Activated naive CD4-positive, alpha-beta T cell treated with anti-CD3 and anti-CD28 coated beads for 36 hours (primary cell): ENCODE measurements at places on chromosomes 16 and 17.

- H3K4me3 ChIP-seq = no peak overlapping the region
- no peak for DNase-seq
- H3K27ac ChIP-seq = peak overlapping the region; percentile 27
- H3K36me3 ChIP-seq = peaks cover 7% of the 10 kb centered on the region
Observed at GRCh38 chr17:48127371-48128051, 19.9 kb downstream of the SNX11 start.

DNA sequence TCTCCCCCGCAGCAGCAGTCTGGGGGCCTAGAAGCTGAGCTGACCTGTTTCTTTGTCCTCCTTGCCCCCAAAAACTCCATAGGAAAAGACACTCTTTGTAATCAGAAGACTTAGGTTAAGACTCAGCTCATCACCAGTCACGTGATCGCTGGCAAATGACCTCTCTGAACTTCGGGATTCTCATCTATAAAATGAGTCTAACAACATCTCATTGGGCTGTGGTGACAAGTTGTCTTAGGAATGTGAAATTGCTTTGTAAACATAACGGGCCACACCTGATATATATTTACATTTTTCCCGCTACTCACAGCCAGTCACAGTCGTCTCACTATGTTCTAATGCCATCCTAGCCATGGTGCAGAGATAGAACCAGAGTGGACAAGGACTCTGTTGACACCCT lies 86.0 kb upstream of the LHX1 start:
- H3K36me3 ChIP-seq = no peaks in the 10 kb centered on the region
- no peak for DNase-seq
- H3K27ac ChIP-seq = no peak overlapping the region

- H3K27me3 ChIP-seq = peaks cover 28% of the 10 kb centered on the region
- H3K4me3 ChIP-seq = no peak overlapping the region
- no peak for DNase-seq
- H3K36me3 ChIP-seq = peaks cover 3% of the 10 kb centered on the region
- H3K4me1 ChIP-seq = no peaks in the 10 kb centered on the region
- H3K27ac ChIP-seq = no peak overlapping the region
Observed at GRCh38 chr17:19313746-19314651, 48.5 kb downstream of the B9D1 start.

- DNase-seq = peak; percentile 80
- peaks cover 50% of the 10 kb centered on the region for H3K4me1 ChIP-seq
- H3K27me3 ChIP-seq = no peaks in the 10 kb centered on the region
- H3K27ac ChIP-seq = peak overlapping the region; percentile 77
- no peak overlapping the region for H3K4me3 ChIP-seq
Observed at GRCh38 chr16:70746708-70747424, 54.1 kb downstream of the VAC14 start.

- DNase-seq = no peak
- peaks cover 50% of the 10 kb centered on the region for H3K4me1 ChIP-seq
- no peaks in the 10 kb centered on the region for H3K36me3 ChIP-seq
- peak overlapping the region; percentile 95 for H3K4me3 ChIP-seq
- no peaks in the 10 kb centered on the region for H3K27me3 ChIP-seq
- H3K27ac ChIP-seq = no peak overlapping the region
Observed at GRCh38 chr17:77320485-77321256, 179.9 kb downstream of the SEC14L1 start.

DNA sequence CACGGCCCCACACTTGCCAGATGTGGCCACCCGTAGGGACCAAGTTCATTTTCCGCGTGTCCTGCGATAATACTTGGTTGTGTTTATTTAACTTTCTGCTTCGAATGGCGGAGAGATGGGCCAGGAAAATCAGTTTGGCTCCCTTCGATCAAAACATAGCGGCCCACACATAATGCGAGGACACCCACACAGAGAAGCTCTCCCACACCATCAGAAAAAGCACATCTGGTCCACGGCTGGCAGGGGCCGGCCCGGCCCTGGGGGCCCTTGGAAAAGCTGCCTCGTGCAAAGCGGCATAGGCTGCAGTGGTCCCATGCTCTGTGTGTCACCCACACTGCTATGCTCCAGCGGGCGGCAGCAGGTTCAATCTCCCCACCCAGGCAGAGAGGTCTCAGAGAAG lies 46.9 kb downstream of the ZNF423 start:
- no peak overlapping the region for H3K27ac ChIP-seq
- no peak overlapping the region for H3K4me3 ChIP-seq
- H3K4me1 ChIP-seq = no peaks in the 10 kb centered on the region
- H3K36me3 ChIP-seq = no peaks in the 10 kb centered on the region
- no peaks in the 10 kb centered on the region for H3K27me3 ChIP-seq

DNA sequence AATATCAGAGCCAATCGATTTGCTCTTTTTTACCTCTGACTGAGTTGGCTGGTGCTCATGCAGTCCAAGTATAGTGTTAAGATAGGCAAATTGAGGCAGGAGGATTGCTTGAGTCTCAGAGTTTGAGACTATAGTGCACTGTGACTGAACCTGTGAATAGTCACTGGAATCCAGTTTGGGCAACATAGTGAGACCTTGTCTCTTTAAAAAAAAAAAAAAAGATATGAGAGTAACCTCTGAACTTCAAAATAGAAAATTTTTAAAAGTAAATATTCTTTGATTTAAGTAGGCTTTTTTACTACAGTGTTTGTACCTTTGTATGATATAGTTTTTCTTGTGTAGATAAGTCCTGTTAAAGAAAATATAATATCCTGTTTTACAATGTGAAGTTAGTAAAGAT lies 3.4 kb downstream of the CCP110 start:
- H3K4me1 ChIP-seq = peaks cover 15% of the 10 kb centered on the region
- no peak overlapping the region for H3K27ac ChIP-seq
- peaks cover 16% of the 10 kb centered on the region for H3K36me3 ChIP-seq
- DNase-seq = no peak
- H3K4me3 ChIP-seq = no peak overlapping the region

DNA sequence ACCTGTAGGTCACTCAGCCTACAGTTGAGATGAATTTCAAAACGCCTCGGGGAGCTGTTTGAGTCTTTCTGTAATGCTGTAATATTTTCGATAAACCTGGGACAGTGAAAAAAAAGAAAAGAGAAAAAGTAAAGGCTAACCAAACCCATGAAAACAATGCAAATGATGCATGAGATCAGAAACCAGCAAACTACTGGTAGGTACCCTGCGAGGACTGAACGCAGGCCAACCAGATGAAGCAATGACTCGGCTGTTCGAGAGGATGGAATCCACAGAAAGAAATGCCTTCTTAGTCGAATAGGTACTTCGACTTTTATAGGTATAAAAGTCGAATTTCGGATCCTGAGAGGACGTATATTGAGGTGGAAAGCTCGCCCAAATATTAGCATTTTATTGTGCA lies 509 bp upstream of the ATAD5 start:
- peak; percentile 55 for DNase-seq
- H3K4me1 ChIP-seq = peaks cover 23% of the 10 kb centered on the region
- peaks cover 19% of the 10 kb centered on the region for H3K36me3 ChIP-seq
- H3K27me3 ChIP-seq = no peaks in the 10 kb centered on the region
- H3K4me3 ChIP-seq = peak overlapping the region; percentile 97

GRCh38 chr16:19123535-19124178 lies 9.9 kb downstream of the ITPRIPL2 start:
- H3K27ac ChIP-seq = no peak overlapping the region
- no peak overlapping the region for H3K4me3 ChIP-seq
- H3K36me3 ChIP-seq = no peaks in the 10 kb centered on the region
- H3K27me3 ChIP-seq = peaks cover 5% of the 10 kb centered on the region

DNA sequence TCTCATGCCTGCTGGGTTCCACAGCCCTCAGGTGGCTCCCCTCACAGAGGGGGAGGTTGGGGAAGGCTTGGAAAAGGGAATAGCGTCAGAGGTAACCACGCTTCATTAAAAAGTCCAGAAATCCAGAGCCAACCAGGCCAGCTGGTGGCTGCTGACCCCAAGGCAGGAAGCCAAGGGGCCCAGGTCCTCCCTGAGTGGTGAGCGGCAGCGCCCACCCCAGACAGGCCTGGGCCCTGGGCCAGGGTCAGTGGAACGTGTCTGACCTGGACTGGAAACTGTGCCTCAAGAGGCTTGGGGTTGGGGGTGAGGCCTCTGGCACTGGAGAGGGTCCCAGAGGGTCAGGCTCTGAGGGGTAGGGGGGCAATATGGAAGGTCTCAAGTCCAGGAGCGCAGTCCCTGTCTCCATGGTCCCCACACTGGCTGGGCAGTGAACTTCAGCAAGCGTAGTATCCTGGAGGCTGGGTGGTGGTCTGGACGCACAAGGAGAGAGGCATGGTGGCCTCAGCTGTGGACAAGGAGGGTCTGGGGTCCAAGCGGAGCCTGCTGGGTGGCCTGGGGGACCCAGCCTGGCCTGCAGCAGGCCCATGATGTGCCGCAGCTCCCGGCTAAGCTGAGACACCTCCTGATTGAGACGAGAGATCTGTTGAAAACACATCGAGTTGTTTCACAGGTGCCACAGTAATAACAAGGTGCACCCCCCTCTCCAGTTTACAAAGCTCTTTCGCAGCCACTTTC lies 5.2 kb upstream of the RAB5C start:
- DNase-seq = no peak
- H3K4me3 ChIP-seq = no peak overlapping the region
- peaks cover 8% of the 10 kb centered on the region for H3K4me1 ChIP-seq
- H3K27ac ChIP-seq = no peak overlapping the region

DNA sequence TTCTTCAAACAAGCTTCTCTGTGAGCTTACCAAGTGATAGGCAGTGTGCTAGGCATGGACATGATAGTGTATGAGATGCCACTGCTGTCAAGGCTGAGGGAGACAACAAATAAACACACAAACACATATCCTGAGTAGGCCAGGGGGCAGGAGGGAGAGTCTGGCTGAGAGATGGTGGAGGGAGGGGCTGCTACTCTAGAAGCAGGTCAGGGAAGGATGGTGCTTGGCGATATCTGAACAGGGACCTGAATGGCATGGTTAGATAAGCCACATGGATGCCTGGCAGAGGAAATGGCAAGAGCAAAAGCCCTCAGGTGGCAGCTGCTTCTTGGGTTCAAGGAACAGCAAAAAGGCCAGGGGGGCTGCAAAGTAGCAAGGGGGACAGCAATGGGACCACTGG lies 8.6 kb upstream of the CHST6 start:
- H3K27me3 ChIP-seq = peaks cover 3% of the 10 kb centered on the region
- H3K4me1 ChIP-seq = peaks cover 4% of the 10 kb centered on the region
- DNase-seq = no peak
- H3K27ac ChIP-seq = no peak overlapping the region
- no peak overlapping the region for H3K4me3 ChIP-seq

DNA sequence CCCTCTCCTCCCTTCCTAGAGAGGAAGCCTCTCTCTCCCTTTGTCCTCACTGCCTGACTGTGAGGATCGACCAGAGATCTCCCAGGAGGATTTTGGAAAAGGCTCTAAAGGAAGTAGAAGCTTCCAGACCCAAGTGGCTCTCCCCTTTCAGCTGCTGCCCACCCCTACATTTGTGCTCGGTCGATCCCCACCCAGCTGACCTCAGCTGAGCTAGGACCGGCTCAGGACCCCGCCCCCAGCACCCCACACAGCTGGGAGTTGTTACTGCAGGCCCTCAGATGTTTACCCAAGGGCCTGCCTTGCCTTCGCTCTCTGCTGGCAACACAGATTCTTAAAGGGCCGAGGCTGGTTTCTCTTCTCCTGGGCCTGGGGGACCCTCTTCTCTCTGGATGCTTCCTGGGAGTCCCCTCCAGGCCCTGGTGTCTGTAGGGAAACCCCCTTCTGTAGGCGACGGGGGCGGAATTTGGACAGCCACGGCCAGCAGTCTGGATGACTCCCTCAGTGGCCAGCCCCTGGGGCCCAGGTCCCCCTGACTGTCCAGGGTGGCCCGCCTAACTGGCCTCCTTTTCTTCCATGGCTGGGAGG lies 26.9 kb upstream of the TIMP2 start:
- no peak for DNase-seq
- no peaks in the 10 kb centered on the region for H3K36me3 ChIP-seq
- H3K4me3 ChIP-seq = no peak overlapping the region
- no peak overlapping the region for H3K27ac ChIP-seq
- H3K27me3 ChIP-seq = no peaks in the 10 kb centered on the region

DNA sequence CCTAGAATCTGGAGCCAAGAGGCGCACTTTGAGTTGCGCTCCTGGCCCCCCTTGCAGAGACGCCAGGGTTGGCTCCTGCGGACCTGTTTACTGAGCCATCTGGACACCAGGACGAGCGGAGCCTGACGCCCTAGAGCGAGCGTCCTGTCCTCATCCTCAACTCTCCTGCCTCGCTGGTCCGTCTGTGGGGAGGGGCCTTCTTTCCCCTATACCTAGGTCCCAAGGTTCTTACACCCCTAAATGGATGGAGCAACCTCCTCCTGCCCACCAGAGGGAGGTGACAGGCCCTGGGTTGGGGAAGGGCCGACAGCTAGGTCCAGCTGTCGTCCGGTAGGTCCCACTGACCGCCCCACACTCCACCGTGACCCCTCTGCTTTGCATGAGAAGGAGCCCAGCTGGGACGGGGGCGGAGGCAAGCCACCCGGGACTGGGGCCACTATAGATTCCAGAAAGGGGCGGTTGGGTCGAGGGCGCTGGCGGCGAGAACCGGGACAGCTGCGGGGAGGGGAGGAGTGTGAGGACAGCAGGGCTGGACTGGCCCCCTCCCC lies 3.1 kb upstream of the LHX1 start:
- H3K4me1 ChIP-seq = peaks cover 65% of the 10 kb centered on the region
- no peaks in the 10 kb centered on the region for H3K36me3 ChIP-seq
- H3K27me3 ChIP-seq = peaks cover 90% of the 10 kb centered on the region
- DNase-seq = no peak

DNA sequence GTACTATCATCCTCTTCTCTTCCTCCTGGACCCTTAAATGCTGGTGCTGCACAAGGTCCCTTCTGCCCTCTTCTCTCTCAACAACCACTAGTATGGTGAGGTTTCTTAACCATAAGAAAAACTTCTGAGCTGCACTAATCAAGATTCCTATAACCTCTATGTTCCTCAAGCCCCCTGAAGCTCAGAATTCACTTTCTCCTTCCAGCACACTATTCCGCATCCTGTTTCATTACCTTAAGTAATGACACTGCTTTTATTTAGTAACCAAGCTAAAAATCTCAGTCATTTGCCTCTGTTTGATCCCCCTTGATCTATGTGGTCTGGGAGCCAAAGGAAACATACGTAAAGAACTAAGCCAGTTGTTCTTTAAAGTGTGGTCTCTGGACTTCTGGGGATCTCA lies 20.1 kb downstream of the KANSL1 start:
- DNase-seq = no peak
- H3K36me3 ChIP-seq = peaks cover 33% of the 10 kb centered on the region
- peaks cover 90% of the 10 kb centered on the region for H3K4me1 ChIP-seq

DNA sequence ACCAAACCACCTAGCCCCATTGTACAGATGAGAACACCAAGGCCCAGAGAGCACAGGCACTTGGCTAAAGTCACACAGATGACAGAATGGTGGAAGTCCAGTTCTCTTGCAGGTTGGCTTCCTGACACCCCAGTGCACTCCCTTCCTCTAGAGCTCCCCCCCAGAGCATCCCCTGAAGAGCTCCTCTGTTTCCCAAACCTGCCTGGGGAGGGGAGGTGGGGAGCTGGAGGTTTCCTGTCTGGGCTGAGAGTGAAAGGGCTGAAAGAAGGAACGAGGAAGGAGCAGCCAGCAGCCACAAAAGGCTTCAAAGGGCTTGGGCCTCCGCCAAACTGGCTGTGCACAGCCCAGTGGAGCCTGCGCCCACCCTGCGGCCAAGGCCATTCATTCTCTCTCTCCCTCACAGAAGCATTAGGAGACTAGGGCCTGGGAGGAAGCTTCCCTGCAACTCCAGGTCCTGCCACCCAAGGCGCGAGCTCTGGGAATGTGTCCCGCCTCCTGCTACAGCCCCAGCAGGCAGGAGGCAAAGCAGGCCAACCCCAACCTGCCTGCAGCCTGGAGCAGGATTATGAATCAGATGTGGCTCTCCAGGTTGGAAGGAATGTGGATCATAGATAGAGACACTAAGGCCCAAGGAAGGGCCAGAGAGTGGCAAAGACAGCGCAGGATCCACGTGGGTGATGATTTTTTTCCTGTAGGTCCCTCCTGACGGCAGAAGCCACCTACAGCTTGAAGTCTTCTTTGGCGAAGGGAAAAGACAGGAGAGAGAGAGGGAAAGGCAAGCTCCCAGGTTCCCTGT lies 913 bp downstream of the SLC13A5 start:
- peaks cover 16% of the 10 kb centered on the region for H3K4me1 ChIP-seq
- H3K27ac ChIP-seq = no peak overlapping the region
- no peaks in the 10 kb centered on the region for H3K36me3 ChIP-seq
- no peak for DNase-seq
